Stomach (tissue), 19 donors: ENCODE measurements at places on chromosomes 1 and 21. TPM values are rescaled to one million over a fixed set of nuclear protein-coding genes. Genes with fewer than 3 reads are reported as not detected.

The TM2D1 gene
- 184 TPM for total RNA-seq

The UBE2J2 gene
- 252 TPM for total RNA-seq

The SYCP1 gene
- total RNA-seq: not detected

The MTMR11 gene
- total RNA-seq: 23.3 TPM

The TOR3A gene
- total RNA-seq: 32.3 TPM

The SELENBP1 gene
- 661 TPM for total RNA-seq

The TMEM82 gene
- total RNA-seq: not detected

The MYOM3 gene
- total RNA-seq: 0.14 TPM

GRCh38 chr21:31743712-31744111 is 11.8 kb upstream of the SCAF4 start:
- no peaks in the 10 kb centered on the region for H3K36me3 ChIP-seq
- no peak overlapping the region for H3K27ac ChIP-seq
- H3K4me1 ChIP-seq: no peaks in the 10 kb centered on the region
- no peaks in the 10 kb centered on the region for H3K27me3 ChIP-seq
- H3K4me3 ChIP-seq: no peak overlapping the region

GRCh38 chr1:231068762-231069161 is 28.7 kb upstream of the FAM89A start:
- H3K4me1 ChIP-seq: no peaks in the 10 kb centered on the region
- H3K27ac ChIP-seq: no peak overlapping the region
- H3K27me3 ChIP-seq: no peaks in the 10 kb centered on the region
- H3K4me3 ChIP-seq: no peak overlapping the region

DNA sequence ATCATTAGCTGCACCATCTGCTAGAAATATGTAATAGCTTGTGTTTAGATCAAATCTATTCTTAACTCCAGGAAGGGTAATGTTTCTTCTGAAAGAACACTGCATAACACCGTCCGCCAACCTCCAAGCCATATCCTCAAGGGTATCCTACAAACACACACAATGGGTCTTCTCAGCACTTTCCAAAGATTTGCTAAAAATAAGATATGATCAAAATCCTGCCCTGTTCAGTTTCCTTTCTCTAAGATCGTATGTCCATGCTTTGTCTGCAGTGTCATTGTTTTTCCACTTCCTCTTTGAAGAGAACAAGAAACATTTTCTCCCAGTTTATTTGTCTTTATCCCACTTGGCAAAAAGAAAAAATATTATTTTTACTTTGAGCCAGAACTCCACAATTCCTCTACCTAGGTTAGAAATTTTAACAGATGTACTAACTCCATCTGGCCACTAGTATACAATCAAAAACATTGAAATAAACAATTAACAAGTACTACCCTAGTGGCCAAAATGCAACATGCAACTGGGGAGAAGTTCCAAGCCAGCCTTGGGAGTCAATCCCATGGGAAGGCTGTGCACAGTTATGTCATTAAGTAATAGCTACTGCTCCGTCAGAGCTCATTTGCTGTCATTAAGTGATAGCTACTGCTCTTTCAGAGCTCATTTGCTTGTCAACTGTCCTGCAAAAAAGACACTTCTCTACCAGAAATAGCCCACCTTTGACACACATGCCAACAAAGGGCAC is 37.8 kb downstream of the FRRS1 start:
- DNase-seq: peak; percentile 12
- no peaks in the 10 kb centered on the region for H3K4me1 ChIP-seq
- peaks cover 33% of the 10 kb centered on the region for H3K36me3 ChIP-seq
- H3K4me3 ChIP-seq: no peak overlapping the region

DNA sequence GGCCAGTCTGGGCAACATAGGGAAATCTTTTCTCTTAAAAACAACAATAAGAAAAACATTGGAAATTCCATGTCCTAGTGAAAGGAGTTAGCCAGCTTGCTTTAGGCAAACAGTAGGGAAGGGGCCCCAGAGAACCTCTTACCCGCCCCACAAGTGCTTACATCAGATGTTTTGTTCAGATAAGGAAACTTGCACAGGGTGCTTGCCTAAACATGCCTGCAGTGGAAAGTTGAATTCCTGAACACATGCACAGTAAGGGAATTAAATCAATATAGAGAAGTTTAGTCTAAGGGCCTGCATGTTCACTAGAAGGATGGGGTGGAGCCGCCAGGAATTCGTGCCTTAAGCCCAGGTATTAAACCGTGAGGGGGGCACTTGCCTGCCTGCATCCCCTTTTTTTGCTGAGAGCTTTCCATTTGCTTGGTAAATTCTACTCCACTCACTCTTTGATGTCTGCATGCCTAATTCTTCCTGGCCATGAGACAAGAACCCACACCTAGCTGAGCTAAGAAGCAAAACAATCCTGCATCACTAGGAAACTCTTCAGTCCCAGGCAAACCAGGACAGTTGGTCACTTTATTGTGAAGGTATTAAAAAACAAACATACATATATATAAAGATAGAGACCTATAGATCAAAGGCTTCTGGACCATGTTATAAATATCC is 499.0 kb downstream of the SIPA1L2 start:
- no peak overlapping the region for H3K4me3 ChIP-seq
- H3K27me3 ChIP-seq: no peaks in the 10 kb centered on the region
- DNase-seq: no peak
- no peaks in the 10 kb centered on the region for H3K4me1 ChIP-seq
- H3K27ac ChIP-seq: no peak overlapping the region
- H3K36me3 ChIP-seq: no peaks in the 10 kb centered on the region

DNA sequence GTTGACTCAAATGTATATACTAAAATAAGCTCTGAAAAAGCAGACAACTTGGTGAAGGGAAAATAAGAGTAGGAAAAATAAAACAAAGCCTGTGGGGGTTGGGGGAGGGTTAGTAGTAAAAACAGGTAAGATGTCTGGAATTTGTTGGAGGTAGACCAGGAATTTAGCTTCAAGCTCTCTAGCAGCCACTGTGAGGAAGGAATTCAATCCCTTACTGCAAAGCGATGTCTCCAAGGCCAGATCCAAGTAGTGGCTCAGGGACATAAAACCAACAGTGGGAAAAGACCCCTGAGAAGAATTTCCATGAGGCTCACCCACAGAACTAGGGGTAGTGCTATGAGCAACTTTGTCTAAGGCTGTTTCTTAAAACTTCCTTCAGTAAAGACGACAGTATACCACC is 7.8 kb downstream of the ANGPTL7 start:
- no peaks in the 10 kb centered on the region for H3K27me3 ChIP-seq
- H3K4me1 ChIP-seq: no peaks in the 10 kb centered on the region
- no peak overlapping the region for H3K4me3 ChIP-seq
- no peak overlapping the region for H3K27ac ChIP-seq

DNA sequence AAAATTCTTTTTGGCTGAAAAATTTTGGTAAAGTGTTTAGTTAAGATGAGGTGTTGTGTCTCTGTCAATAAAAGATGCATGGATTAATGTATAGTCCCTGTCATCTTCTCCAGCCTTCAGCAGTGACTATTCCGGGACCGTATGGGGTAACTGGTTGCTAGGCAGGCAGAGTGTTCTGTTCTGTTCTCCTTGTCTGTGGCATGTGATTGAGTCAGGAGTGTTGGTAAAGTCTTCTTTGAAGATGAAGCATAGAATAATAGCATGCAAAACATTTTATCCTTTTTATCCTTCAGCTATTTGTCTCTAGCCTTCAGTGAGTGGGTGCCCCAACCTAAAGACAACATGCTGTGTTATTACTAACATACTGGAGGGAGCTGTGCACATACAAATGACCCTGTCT is 74.6 kb downstream of the RGL1 start:
- no peak overlapping the region for H3K27ac ChIP-seq
- no peaks in the 10 kb centered on the region for H3K27me3 ChIP-seq
- H3K36me3 ChIP-seq: no peaks in the 10 kb centered on the region
- DNase-seq: no peak
- peaks cover 21% of the 10 kb centered on the region for H3K4me1 ChIP-seq

DNA sequence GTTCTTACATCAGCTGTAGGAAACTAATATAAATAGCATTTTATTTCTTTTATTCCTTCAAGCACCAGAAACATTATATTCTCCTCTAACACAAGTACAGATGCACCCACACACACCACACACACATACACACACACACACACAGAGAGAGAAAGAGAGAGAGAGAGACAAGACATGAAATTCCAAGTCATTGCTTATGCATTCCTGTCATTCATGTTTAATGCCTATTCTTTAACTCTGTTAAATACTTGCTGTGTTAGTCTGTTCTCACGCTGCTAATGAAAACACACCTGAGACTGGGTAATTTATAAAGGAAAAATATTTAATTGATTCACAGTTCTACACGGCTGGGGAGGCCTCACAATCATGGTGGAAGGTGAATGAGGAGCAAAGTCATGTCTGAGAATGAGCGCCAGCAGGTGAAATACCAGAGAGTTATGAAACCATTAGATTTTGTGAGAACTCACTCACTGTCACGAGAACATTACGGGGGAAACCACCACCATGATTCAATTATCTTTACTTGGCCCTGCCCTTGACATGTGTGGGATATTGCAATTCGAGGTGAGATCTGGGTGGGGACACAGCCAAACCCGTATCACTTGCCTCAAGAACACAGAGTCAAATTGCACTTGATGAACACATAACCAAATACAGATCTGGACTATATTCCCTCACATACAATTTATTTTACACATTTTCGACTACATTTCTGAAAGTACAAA is 1058.1 kb upstream of the TMPRSS15 start:
- no peaks in the 10 kb centered on the region for H3K4me1 ChIP-seq
- no peaks in the 10 kb centered on the region for H3K27me3 ChIP-seq
- H3K36me3 ChIP-seq: no peaks in the 10 kb centered on the region
- H3K27ac ChIP-seq: no peak overlapping the region
- no peak overlapping the region for H3K4me3 ChIP-seq
- no peak for DNase-seq

DNA sequence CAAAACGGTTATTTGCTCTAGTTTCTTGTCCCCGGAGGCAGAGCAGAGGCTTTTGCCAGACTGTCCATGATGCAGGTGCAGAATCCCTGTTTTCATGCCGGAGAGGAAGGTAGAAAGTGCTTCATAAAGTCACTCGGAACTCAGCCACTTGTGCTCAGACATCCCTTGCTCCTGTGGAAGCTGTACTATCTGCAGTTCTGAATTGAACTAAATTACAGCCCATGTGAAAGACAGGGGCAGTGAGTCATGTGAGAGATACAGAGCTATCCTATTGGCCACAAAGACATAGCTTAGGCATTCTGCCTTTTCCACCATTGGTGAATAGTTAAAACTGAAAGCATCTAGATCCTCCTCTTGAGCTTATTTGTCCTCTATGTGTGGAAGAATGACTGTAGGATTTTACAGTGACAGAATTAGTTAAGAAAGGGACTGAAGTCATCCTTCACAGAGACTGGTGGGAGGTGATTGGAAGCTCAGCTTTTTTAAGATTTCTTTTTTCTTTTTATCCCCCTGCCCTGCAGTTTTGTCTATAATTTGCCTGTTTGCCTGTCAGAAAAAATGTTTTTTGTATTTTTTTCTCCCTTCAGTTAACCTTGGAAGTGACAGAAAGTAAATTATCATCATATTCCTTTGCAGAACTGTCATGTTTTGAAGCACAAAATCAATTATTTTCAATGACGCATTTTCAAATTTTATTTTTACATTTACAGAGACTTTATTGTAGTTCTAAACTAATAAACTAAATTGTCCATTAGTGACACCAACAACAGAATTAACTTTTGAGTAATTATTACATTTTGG is 298.6 kb downstream of the PTPRC start:
- peak overlapping the region; percentile 47 for H3K4me3 ChIP-seq
- H3K36me3 ChIP-seq: no peaks in the 10 kb centered on the region
- H3K27me3 ChIP-seq: no peaks in the 10 kb centered on the region

GRCh38 chr1:65894738-65895605 is 102.3 kb downstream of the PDE4B start:
- no peak overlapping the region for H3K27ac ChIP-seq
- H3K4me1 ChIP-seq: no peaks in the 10 kb centered on the region
- H3K27me3 ChIP-seq: no peaks in the 10 kb centered on the region
- H3K36me3 ChIP-seq: no peaks in the 10 kb centered on the region
- no peak for DNase-seq

GRCh38 chr21:23455676-23456075 is 2151.6 kb downstream of the MRPL39 start:
- no peak overlapping the region for H3K4me3 ChIP-seq
- no peak for DNase-seq
- H3K27me3 ChIP-seq: no peaks in the 10 kb centered on the region
- H3K36me3 ChIP-seq: no peaks in the 10 kb centered on the region
- no peaks in the 10 kb centered on the region for H3K4me1 ChIP-seq
- no peak overlapping the region for H3K27ac ChIP-seq

GRCh38 chr1:32256473-32257226 is 5.6 kb downstream of the LCK start:
- no peak overlapping the region for H3K27ac ChIP-seq
- no peak overlapping the region for H3K4me3 ChIP-seq
- no peaks in the 10 kb centered on the region for H3K27me3 ChIP-seq
- H3K4me1 ChIP-seq: no peaks in the 10 kb centered on the region

GRCh38 chr21:44800971-44801467 is 601 bp downstream of the UBE2G2 start:
- DNase-seq: peak; percentile 52
- H3K36me3 ChIP-seq: peaks cover 9% of the 10 kb centered on the region
- peak overlapping the region; percentile 86 for H3K4me3 ChIP-seq
- H3K27ac ChIP-seq: peak overlapping the region; percentile 85
- peaks cover 25% of the 10 kb centered on the region for H3K4me1 ChIP-seq

- no peaks in the 10 kb centered on the region for H3K4me1 ChIP-seq
- H3K27me3 ChIP-seq: no peaks in the 10 kb centered on the region
- DNase-seq: no peak
These were observed 69.8 kb downstream of the TPR start for GRCh38 chr1:186304982-186305949.

DNA sequence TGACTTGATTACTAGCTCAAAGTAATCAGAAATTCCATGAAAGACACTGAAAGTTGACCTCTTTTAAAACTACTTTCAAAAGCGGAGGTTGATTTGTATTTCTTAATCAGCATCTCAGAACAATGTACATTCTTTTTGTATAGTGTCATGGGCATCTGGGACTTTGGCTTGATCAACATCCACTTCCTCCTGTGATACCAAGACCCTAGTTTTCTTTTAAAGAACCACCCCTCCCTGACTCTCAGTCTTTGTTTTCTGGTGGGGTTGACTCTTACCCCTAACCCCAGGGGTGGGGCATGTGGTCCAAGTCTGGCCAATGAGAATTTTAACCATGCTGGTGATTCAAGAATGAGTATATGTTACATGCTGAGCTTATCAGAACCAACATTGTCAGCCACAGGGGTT is 21.7 kb upstream of the IRF2BP2 start:
- H3K4me3 ChIP-seq: no peak overlapping the region
- no peaks in the 10 kb centered on the region for H3K36me3 ChIP-seq
- no peak for DNase-seq
- H3K27me3 ChIP-seq: no peaks in the 10 kb centered on the region
- H3K4me1 ChIP-seq: peaks cover 6% of the 10 kb centered on the region

GRCh38 chr1:180363246-180363995 is 133.4 kb downstream of the LHX4 start:
- H3K4me1 ChIP-seq: no peaks in the 10 kb centered on the region
- no peak overlapping the region for H3K4me3 ChIP-seq
- no peaks in the 10 kb centered on the region for H3K27me3 ChIP-seq
- H3K36me3 ChIP-seq: no peaks in the 10 kb centered on the region
- no peak overlapping the region for H3K27ac ChIP-seq
- DNase-seq: no peak
